ENCODE measurements at places on chromosomes 6 and 20.

DNA sequence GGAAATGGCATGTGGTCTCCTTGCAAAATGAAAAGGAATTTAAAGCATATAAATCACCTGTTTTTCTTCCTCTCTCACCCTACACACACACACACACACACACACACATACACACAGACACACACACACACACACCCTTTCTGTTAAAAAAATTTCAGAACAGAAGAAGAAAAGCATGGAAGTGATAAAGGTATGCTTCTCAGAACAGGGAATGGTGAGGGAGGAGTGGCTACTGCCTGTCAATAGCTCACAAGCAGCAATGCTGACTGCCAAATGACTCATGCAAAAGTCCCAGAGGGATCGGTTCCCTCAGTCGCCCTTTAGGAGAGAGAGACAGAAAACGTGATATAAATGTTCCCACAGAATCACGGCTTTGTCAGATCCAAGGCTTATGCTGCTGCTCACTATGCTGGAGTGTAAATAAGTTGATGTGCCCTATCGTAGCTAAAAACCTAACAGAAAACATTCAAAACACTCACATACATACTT, 102.6 kb downstream of the IBTK start:
- DNase-seq: no peak

DNA sequence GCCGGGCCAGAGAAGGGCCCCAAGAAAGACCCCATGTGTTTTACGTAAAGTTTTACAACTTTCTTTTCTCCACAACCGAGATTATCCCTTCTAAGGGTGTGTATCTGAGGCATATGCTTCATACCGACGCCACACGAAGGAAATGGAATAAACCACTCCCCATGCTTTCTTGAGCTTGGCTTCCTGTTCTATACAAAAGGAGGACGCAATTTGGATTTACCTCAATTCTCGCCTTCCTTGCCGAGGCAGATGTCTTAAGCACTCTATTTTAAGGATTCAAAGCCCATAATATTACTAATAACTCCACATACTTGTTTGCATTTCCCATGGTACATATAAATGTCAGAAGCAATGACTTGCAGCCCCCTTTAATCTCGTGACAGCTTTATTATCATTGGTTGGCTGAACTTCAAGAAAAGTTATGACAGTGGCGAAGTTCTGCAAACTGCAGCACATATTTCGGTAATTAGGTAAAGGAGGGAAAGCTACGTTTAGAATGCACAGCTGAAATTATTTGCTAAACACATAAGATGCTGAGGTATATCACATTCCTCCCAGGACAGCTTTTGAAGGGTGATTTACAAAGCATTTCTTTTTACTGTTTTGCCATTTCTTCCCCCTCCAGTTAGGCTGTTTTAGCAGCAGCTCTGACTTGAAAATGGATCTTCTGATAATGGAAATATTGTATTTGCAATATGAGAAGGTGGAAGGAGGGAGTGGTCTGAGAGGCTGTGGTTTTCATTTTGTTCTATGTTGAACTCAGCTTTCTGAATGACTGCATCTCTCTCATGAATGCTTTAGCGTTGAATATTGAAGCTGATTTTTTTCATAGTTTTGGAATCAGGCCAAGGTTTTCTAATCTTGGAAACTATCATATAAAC, 330.5 kb downstream of the EPHA7 start:
- DNase-seq: no peak

DNA sequence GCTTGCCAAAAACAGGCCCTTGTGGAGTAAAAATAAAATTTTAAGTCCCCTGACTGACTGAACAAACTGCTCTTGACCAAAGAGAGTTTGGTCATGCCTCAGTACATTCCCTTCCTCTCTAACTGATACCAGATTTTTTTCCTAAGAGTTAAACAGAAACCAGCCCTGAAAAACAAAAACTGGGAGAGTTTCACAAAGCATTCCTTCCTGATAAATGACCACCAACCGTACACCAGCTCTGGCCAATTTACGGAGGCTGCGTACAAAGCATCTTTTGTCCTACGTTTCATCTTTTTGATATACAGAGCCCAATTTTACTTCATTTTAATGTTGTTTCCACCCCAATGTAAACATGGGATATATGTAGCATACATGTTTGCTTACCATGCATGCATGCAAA, 477.4 kb upstream of the HTR1E start:
- DNase-seq: no peak

- no peak for DNase-seq
Measured at GRCh38 chr6:24584382-24584720, 61.6 kb downstream of the KIAA0319 start.

- DNase-seq: no peak
Measured at GRCh38 chr6:20678831-20679352, 144.6 kb downstream of the CDKAL1 start.

DNA sequence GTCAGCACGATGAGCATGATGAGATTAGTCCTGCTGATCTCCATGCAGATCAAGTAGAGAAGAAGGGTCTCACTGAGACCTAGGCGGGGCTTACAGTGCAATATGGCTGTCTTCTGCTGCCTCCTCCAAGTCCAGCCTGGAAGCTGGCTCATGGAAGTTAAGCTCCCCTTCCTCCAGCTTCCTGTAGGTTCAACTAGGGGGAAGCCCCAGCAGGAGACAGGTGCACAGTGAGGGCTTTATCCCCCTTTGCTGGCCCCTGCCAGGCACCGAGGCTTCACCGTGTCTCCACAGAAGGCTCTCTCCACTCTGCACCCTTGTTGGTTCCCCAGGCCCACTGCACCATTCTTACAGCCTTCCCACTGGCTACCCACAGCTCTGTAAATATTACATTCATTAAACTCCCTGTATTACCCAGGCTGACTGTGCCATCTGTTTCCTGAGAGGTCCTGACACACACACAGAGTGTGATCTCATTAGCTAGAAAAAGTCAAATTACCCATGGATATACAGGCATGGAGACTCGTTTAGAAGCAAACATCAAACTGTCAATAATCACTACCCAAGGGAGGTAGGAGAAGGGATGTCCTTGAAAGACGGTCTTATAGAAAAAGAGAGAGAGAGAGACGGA, 90.4 kb downstream of the SLC2A10 start:
- no peak for DNase-seq

- peak; percentile 62 for DNase-seq
Measured at GRCh38 chr6:42404484-42404883, 47.2 kb downstream of the TRERF1 start.

- DNase-seq: no peak
Measured at GRCh38 chr6:89694428-89694827, 55.9 kb upstream of the LYRM2 start.

DNA sequence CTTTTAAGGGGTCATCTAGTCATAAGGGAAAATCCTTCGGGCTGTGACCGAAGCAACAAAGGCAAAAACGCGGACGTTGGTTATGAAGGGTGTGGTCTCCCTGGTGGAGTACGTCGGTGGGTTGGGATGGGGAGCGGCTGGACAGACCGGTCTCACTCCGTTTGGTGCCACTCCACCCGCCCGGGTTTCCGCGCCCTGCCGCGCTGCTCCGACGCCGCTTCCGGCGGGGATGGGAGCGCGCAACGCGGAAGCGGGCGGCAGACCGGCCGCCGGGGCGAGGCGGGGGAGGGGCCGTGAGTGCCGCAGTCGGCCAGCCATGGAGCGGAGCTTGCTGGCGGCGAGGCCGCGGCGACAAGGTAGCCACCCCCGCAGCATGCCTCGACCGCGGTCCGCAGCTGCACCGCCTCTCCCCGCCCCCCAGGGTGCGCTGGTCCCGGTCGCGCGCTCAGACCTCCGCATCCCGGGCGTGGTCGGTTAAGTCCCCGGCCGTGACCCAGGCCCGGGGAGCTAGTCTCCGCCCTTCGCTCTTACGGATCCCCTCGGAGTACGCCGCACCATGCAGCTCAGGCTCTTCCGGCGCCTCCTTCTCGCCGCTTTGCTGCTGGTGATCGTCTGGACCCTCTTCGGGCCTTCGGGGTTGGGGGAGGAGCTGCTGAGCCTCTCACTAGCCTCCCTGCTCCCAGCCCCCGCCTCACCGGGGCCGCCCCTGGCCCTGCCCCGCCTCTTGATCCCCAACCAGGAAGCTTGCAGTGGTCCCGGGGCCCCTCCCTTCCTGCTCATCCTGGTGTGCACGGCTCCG, at the start of gene B3GALT4:
TSS of gene B3GALT4 (plus strand) at position 260 of the 799 bp plus-strand sequence. CDS start at position 557, 297 bp downstream.
- peak; percentile 92 for DNase-seq

GRCh38 chr6:141117874-141118273, 1014.9 kb upstream of the GJE1 start:
- DNase-seq: no peak

GRCh38 chr20:13694420-13695150, 55.9 kb upstream of the TASP1 start:
- no peak for DNase-seq

GRCh38 chr6:41531591-41532582, 14.3 kb upstream of the FOXP4 start:
- peak; percentile 85 for DNase-seq

DNA sequence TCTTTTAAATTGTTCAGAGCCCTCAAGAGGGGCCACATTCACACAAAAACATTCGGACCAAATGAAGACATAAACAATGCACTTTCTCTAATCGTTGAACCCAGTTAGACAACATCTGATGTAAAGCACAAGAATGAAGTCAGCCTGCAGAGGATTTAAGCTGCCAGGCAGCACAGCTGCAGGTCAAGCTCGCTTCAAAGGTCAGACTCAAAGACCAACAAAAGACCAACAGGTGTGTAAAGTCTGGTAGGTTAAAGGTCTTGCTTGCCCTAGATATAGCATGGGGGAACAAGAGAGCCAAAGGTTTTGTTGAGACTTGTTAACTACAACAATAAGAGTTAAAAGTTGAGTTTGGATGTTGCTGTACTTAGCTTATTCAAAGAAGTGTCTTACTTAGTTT, 26.7 kb upstream of the MYLIP start:
- no peak for DNase-seq

DNA sequence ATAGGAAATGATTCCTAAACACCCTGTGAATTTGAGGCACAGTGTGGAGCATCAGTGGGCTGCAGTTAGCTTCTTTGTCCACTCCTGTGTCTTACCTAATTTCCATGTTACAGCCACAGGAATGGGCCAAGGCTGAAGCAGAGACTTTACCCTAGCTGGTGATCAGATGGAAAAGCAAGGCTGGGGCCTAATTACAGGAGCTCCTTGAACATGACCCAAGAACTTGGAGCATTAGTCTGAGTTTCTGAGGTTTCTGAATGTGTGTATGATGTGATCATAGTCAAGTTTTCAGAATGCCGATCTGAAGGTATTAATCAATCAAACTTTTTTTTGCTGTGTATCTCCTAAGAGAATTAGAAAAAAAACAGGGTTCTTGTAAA, 18.0 kb downstream of the HECA start:
- DNase-seq: peak; percentile 56

GRCh38 chr6:89237158-89237557, 20.0 kb upstream of the GABRR1 start:
- no peak for DNase-seq

GRCh38 chr6:150334790-150335783, 33.7 kb upstream of the IYD start:
- peak; percentile 41 for DNase-seq

DNA sequence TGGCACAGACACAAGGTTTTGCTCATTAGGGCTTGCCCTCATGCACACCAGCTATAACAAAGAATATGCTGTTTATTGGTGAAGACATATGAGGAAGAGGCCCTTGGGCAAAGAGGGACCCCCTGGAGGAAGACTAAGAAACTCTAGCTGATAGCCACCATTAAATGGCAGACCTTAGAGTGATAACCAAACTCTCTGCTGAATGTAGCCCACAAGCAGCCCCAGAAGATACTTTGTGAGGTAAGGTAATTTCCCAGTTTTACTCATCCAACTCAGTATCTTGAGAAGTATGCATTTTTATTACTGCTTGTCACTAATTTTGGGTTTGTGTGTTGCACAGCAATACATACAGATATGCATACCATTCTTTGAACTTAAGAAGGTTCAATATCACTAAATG, 563.3 kb downstream of the DOK5 start:
- DNase-seq: no peak

- peak; percentile 41 for DNase-seq
Measured at GRCh38 chr20:37651932-37652331, 41.9 kb upstream of the CTNNBL1 start.

DNA sequence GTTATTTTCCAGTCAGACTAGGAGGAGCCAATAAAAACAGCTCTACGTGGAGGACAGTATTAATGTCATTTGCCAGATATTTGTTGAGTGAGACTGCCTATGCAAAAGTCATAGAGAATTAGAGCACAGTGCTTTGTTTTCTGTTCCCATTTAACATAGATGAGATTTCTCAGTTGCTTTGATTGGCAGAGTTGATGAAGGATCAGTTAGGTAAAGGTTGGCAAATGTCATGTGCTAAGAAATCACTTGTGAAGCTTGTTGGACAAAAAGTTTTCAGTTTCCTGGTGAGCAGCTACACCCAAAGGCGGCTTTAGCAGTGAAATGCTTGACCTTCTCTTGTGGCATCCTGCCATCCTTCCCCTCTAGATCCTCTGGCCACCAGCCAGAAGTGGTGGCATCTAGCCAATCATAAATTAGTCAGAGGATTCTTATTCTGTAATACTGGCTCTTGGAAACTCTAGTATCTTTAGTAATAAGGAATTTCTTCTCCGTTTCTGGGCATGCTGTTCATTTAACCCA, 37.0 kb downstream of the BCKDHB start:
- DNase-seq: no peak

DNA sequence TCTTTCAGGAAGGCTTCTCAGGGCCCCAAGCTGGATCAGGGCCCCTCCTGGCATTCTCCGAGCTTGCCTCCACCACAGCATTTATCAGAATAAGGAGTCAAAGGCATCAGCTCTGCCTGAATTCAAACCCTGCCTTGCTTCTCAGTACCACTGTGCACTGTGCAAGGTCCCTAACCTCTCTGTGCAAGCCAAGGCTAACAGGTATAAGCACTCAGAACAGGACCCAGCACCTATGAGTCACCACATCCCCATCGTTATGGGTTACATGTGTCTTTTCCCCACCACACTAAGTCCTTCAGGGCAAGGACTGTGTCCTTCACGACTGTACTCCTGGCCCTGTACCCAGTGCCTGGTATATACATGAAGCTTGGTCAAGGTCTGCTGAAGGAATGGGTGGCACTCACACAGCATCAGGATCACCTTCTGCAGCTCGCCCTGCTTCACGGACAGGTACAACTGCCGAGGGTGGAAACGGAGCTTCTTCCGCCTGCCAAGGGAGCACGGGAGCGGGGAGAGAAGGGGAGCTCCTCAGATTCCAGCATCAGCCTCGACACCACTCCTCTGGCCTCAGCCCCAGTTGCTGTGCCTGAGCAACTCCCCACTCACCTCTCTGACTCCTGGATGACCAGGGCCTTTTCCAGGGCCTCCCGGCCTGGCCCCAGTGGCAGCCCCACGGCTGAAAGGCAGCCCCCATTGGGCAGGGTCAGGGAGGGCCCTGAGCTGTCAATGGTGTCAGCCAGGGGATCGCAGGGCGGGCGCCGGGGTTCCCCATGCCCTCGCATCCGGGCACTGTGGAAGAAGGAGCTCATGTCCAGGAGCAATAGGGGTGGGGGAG, 8.6 kb upstream of the SLC44A4 start:
- DNase-seq: no peak

GRCh38 chr6:115131709-115132490, 789.1 kb upstream of the HS3ST5 start:
- DNase-seq: no peak

Data from activated T-cell treated with anti-CD3 and anti-CD28 coated beads, Interleukin-2, amount 50 U/mL, for 48 hours (primary cell).